ENCODE measurements at places on chromosomes 5 and 9.

- DNase-seq, result no peak
Observed at GRCh38 chr9:94277885-94278536, 18.9 kb downstream of the ZNF169 start.

GRCh38 chr5:180080486-180081280 lies 9.1 kb upstream of the RNF130 start:
- no peak for DNase-seq

GRCh38 chr5:11289208-11289607 lies 528.2 kb upstream of the DAP start:
- DNase-seq, result no peak

DNA sequence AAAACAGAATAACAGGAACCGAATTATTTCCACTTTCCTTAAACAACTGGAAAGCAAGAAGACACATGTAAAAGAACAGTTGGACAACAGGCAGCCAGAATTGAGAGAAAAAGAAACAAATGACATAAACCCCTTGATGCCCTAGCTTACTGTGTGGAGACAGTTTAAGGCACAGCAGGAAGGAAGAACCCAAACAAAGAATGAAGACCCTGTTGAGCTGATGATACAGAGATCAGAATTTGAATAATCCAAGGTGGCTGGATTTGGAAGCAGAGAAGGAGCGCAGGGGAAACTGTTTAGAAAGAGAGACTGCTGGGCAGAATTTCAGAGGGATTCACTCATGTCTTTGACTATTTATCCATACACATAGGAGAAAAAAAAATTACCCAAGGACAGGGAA lies 316.3 kb upstream of the POU5F2 start:
- DNase-seq, result no peak

GRCh38 chr5:9831823-9832222 lies 201.7 kb upstream of the TAS2R1 start:
- DNase-seq, result no peak

DNA sequence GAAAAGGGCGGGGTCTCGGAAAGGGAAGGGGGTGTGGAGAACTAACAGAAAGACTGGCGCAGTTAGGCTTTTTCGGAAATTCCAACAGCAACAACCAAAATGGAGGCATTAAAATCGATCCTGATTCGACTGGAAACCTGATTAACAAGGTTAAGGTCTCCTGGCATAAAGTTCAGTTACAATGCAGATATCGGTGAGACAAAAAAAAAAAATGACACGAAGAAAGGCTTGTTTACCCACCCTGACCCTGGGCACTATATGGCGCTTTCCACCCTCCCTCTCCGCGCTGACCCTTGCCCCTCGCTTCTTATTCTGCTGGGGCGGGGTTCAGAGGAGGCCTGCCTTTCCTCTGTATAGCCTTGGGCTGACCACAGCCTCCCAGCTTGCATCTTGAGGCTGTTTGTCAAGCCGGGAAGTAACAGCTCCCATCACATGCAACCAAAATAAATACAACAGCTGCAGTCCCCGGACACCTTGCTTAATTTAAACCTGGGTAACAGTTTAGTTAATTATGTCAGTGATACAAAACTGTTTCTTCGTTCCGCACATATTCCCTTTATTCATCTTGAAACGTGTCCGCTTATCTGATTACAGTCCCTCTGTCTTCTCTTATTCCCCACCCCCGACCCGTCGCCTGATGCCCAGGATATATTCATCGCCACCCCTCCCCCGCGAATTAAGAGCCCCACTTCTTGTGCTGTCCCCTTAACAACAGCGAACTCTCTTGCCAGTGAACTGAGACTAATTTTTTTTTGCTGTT lies 795 bp upstream of the PJA2 start:
- DNase-seq, result peak; percentile 76

- DNase-seq, result peak; percentile 97
Observed at GRCh38 chr5:38783011-38783561, 62.7 kb upstream of the OSMR start.

- no peak for DNase-seq
Observed at GRCh38 chr9:132690696-132691095, 20.4 kb downstream of the GTF3C4 start.

DNA sequence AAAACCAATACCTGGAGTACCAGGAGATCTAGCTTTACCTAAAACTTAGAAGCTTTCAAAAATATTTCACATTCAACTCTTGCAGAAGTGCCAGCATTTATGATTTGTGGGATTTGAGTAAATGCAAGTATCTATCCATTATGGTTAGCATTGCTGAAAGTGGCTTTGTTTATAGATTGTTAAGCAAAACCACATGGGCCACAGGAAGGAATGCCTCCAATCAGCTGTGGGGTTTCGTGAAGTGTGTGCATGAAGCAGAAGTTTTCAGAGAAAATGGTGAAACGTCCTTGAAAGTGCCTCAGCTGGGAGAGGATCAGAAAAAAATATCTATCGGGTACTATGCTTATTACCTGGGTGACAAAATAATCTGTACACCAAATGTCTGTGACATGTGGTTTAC lies 4.2 kb downstream of the LECT2 start:
- peak; percentile 42 for DNase-seq

GRCh38 chr9:94985649-94986048 lies 259.1 kb downstream of the AOPEP start:
- DNase-seq, result no peak

- no peak for DNase-seq
Observed at GRCh38 chr9:97855486-97855875, 2.5 kb downstream of the FOXE1 start.

DNA sequence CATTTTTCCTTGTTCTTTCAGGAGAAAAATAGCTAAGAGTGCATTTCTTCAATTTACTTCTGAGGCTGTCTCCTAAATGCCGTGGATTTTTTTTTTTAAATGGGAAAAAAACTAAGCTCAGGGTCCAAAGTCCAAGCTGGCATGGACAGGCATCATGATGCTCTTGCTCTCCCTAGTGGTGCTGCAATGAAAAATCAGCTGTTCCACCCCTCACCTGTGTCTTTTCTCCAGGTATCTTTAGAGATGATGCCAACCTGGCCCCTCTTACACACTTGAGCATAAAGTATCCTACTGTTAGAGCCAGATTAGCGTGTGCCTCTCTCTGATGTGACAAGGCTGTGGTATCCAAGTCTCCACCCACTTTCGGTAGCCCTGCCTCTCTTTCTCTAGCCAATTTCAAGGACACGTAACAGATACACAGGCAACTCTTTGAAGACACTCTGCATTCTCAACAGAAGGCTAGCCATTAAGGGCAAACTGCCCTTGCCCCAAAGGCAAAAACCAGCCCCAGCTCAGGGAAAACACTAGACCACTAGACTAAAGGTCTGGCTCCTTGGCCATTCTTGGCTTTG lies 208.8 kb downstream of the SAXO1 start:
- no peak for DNase-seq

DNA sequence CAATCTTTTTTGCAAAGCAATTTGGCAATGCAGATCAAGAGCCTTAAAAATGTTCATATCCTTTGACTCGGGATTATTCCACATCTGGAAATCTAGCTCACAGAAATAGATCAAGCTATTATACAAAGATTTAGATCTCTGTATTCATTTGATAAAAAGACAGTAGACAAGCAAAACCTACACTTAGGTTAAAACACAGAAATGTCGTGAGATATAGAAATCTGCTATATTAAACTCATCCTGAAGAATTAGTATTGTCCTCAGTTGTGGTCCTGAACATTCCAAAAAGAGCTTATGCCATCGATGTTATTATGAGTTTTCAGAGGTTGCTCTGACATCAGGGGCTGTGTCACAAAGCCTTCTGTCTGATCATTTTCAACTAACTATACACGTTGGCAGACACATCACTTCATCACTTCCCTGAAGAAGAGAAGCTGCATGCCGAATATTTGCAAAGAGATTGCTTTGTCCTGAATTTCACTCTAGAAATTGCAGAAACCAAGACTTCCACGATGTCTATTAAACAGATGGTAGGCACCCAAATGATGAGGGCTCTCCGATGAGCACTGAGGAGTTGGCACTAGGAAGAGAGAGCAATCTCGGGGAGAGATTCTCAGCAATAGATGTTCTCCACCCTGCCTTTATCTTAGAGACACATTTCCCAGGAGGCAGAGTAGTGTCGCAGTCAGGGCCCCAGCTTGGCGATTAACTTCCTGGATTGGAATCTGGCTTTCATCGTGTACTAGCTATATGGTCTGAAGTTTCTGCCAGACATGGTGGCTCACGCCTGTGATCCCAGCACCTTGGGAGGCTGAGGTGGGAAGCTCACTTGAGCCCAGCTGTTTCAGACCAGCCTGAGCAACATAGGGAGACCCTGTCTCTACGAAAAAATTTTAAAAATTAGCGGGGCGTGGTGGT lies 1.9 kb upstream of the UBTD2 start:
- DNase-seq, result no peak

- DNase-seq, result no peak
Observed at GRCh38 chr9:101126556-101126955, 98.0 kb downstream of the PLPPR1 start.

DNA sequence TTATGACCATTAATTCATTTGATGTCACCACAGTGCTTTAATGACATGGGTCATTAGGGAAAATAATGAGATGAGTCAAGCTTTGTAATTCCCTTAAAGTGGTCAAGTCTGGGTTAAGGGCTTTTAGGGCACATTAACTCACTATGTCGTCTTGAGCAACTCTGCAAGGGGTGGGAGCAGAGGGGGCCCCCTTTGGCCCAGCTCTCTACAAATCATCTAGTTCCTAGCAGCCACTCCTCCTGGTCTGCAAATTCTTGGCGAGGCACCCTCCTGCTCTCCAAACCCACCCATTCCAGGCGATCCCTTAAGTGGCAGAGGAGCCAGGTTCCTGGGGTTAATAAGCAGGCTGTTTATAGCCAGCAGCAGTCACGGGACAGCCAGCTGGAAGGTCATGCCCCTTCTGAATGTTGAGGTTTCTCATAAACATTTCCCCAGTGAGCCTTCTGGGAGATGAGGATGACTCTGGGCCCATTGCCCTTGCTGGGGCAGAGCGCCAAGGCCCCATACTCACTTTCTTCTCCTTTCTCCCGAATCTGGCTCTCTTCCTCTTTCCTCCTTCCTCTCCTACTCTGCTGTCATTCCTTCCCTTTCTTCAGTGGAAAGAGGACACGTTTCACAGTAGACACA lies 14.3 kb upstream of the GPX3 start:
- peak; percentile 61 for DNase-seq

GRCh38 chr9:71693607-71694006 lies 74.7 kb downstream of the CEMIP2 start:
- DNase-seq, result no peak

GRCh38 chr5:135891791-135892190 lies 3.9 kb downstream of the IL9 start:
- DNase-seq, result no peak

GRCh38 chr9:131731237-131731636 lies 8.6 kb downstream of the RAPGEF1 start:
- DNase-seq, result no peak

GRCh38 chr9:92980085-92980745 lies 32.9 kb downstream of the FGD3 start:
- DNase-seq, result no peak

DNA sequence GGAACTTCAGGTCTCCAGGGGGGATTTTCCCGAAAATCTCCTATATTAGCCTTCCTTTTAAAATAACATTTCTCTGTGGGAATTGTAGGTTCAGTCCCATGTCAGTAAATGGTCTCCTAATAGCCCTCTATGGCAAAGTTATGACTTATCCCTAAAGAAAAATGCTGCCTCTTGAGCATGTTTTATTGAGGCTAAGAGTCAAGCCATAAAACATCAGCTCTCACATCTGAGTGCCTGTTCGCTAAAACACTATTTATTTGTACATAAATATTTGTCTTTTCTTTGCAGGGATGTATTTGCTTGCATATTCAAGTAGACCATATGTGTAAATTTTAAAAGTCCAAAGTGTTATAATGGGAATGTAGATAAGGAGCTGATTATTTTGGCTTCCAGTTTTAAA lies 160.4 kb downstream of the PRDM6 start:
- DNase-seq, result no peak

DNA sequence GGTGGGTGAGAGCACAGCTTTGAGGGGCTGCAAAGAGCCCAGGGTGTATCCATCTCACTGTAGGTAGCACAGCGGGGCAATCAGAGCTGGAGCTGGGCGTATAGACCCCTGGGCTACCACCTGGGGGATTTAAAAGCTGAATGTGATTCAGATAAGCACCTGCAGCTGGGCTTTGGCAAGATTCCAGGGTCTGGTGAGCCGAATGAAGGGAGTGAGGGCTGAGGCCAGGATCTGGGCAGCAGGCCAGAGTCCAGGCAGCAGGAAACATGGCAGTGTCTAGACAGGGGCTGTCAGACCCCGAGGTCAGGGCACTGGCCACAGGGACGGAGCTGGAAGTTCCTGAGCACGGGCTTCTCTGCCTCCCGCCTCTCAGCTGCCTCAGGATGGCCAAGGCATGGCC lies 8.7 kb downstream of the ASS1 start:
- peak; percentile 73 for DNase-seq

- DNase-seq, result no peak
Observed at GRCh38 chr5:757346-757930, 27.1 kb downstream of the ZDHHC11B start.

DNA sequence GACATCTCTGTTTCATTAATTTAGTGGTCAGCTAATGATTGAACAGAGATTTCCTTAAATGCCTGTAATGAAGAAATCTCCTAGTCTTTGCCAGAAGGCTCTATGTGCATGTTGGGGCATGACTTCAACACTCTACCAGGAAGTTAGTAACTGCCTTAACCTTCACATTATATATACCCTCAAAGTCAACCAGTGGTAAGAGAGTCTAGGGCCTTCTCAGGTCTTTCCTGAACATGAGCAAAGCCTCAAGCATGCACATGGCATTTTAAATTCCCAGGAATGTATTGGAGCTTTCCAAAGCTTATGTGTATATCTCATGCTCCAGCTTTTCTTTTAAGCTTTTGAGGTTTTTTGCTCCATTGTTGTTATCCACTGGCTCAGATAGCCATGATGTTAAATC lies 388.3 kb downstream of the ARRDC3 start:
- DNase-seq, result no peak

- DNase-seq, result peak; percentile 78
Observed at GRCh38 chr5:37839407-37840052, at the start of gene GDNF. Gene GDNF, minus strand, starts transcription at chr5:37840041. Its CDS starts 5,245 bp downstream, at chr5:37834796.

GRCh38 chr9:119334745-119335144 lies 34.5 kb downstream of the BRINP1 start:
- DNase-seq, result peak; percentile 4

DNA sequence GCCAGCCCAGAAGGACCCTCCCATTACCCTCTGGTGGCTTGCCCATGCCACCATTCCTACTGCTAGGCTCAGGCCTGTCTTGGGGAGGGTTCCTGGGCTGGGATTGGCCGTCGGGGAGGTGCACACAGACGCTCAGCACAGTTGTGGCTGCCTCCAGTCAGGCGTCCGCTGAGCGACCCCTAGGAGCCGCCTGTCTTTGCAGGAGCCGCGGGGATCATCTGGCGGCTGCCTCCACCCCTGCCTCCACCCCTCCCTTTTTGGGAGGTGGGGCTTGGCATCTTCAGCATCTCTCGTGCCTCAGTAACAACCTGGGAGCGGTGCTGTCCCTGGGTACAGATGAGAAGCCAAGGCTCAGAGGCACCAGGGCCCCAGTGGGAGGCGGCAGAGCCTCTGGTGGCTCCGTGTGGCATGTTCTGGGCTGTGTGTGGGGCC lies 39.6 kb downstream of the RXRA start:
- DNase-seq, result peak; percentile 53

DNA sequence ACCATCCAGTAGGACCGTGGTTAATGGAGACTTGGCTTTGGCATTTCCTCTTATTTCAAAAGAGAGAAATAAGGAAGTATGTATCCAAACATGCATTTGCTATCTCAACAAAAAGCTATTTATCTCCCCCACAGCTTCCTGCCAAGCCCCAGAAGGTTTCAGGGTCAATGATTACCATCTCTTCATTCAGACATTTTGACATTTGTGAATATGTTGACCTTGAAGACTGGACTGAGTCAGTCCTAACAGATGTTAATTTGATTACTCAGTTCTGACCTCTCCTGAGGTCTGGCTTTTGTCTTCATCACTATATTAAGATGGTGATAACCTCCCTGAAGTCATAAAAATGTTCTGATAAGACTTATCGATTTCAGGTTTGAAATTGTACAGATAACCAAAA lies 479.4 kb downstream of the AGTPBP1 start:
- DNase-seq, result no peak
